ENCODE measurements at places on chromosomes 11 and 22.

GRCh38 chr11:66084821-66085475, 14.9 kb downstream of the PACS1 start:
- H3K27ac ChIP-seq = no peak overlapping the region
- no peaks in the 10 kb centered on the region for H3K27me3 ChIP-seq
- no peaks in the 10 kb centered on the region for H3K36me3 ChIP-seq

DNA sequence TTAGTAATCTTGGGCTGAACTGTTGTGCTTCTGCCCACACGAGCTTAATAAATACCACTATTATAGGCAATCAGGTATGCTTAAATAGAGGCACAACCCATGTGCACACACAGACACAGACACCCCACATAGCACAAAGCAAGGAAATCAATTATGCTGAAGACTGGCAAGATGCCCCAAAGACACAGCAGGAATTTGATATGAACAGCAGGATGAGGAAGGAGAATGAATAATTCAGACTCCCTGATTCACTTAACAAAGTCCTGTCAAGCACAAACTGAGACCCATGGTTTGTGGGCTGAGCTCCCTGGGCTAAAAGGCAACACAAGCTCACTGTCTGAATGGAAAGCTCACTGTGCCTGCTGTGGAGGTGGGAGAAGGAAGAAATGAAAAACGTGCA, 42.5 kb downstream of the RBFOX2 start:
- no peak overlapping the region for H3K4me3 ChIP-seq
- H3K27ac ChIP-seq = no peak overlapping the region
- no peaks in the 10 kb centered on the region for H3K36me3 ChIP-seq
- no peak for DNase-seq
- no peaks in the 10 kb centered on the region for H3K4me1 ChIP-seq

DNA sequence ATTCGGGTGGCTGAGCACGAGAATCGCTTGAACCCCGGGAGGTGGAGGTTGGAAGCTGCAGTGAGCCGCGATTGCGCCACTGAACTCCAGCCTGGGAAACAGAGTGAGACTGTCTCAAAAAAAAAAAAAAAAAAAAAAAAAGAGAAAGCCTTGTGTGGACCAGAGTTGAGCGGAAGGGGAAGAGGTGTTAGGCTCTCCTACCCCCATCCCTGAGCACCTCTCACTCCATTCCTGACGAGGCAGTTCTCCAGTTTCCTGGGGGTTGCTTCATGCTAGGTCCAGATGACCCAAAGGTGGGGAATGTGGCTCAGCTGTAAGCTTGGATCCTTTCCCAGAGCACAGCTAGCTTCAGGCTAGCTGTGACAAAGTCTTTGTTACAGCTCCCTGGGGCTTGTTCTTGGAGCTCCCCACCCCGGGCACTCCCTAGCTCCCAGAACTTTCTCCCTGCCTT, 8.8 kb upstream of the DNAL4 start:
- H3K36me3 ChIP-seq = no peaks in the 10 kb centered on the region
- H3K27ac ChIP-seq = no peak overlapping the region
- H3K4me1 ChIP-seq = no peaks in the 10 kb centered on the region
- peak; percentile 49 for DNase-seq
- H3K4me3 ChIP-seq = no peak overlapping the region

- no peaks in the 10 kb centered on the region for H3K4me1 ChIP-seq
- H3K36me3 ChIP-seq = no peaks in the 10 kb centered on the region
- H3K27me3 ChIP-seq = peaks cover 41% of the 10 kb centered on the region
- DNase-seq = no peak
- no peak overlapping the region for H3K27ac ChIP-seq
Observed at GRCh38 chr11:16609769-16610168, 128.7 kb upstream of the C11orf58 start.

- H3K4me3 ChIP-seq = no peak overlapping the region
- no peak for DNase-seq
- H3K27ac ChIP-seq = no peak overlapping the region
- H3K27me3 ChIP-seq = no peaks in the 10 kb centered on the region
Observed at GRCh38 chr11:110776081-110776480, 63.8 kb upstream of the ARHGAP20 start.

- H3K27me3 ChIP-seq = no peaks in the 10 kb centered on the region
- no peaks in the 10 kb centered on the region for H3K36me3 ChIP-seq
- peak; percentile 68 for DNase-seq
Observed at GRCh38 chr11:125923012-125923579, 18.8 kb downstream of the DDX25 start.

- H3K4me3 ChIP-seq = no peak overlapping the region
- DNase-seq = peak; percentile 22
- H3K27ac ChIP-seq = no peak overlapping the region
- H3K4me1 ChIP-seq = peaks cover 3% of the 10 kb centered on the region
- H3K27me3 ChIP-seq = no peaks in the 10 kb centered on the region
Observed at GRCh38 chr22:26985931-26986782, 328.8 kb downstream of the MIAT start.

DNA sequence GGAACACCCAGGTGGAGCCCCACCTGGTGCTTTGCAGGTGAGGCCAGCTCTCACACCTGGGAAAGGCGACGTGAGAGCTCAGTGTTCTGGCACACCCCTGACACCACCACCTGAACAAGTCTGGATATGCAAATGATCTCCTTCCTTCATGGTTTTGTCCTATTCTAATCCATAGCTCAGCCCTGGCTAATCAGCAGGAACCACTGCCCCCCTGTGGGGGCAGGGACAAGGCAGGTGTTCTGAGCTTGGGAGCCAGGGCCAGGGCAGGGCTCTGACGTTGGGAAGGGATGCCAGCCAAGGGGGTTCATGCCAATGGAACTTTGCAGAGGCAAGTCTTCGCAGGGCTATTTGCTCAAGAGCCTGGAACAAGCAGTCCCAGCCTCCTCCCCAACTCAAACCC, 144.2 kb downstream of the TRIM29 start:
- no peaks in the 10 kb centered on the region for H3K4me1 ChIP-seq
- no peak overlapping the region for H3K4me3 ChIP-seq
- no peak overlapping the region for H3K27ac ChIP-seq
- H3K36me3 ChIP-seq = no peaks in the 10 kb centered on the region

- H3K27me3 ChIP-seq = no peaks in the 10 kb centered on the region
- no peaks in the 10 kb centered on the region for H3K36me3 ChIP-seq
- no peaks in the 10 kb centered on the region for H3K4me1 ChIP-seq
- H3K4me3 ChIP-seq = no peak overlapping the region
Observed at GRCh38 chr11:109148669-109149068, 273.3 kb upstream of the C11orf87 start.

GRCh38 chr11:44524751-44525201, 40.7 kb upstream of the CD82 start:
- no peak overlapping the region for H3K27ac ChIP-seq
- no peaks in the 10 kb centered on the region for H3K36me3 ChIP-seq
- H3K4me3 ChIP-seq = no peak overlapping the region

DNA sequence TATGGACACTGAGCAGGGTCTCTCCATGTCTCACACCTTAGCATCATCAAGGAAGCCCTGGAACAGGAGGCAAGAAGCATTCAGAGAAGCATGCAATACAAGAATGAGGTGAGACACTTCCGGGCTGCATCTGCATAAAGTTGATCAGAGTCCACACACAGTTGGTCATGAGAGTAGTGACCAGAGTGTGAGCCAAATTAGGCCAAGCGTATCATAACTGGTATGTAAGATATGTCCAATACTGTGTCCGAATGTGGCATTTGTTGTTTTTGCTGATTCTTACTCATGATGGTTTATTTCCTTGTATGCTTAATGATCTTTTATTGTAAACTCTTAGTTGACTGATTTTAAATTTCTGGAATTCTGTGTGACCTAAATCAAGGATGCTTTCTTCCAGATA, 315.7 kb downstream of the INSC start:
- no peak overlapping the region for H3K27ac ChIP-seq
- DNase-seq = no peak
- no peaks in the 10 kb centered on the region for H3K36me3 ChIP-seq
- H3K4me3 ChIP-seq = no peak overlapping the region
- no peaks in the 10 kb centered on the region for H3K27me3 ChIP-seq
- no peaks in the 10 kb centered on the region for H3K4me1 ChIP-seq

GRCh38 chr11:118202599-118203422, 22.0 kb downstream of the JAML start:
- peak overlapping the region; percentile 16 for H3K27ac ChIP-seq
- peak overlapping the region; percentile 20 for H3K4me3 ChIP-seq
- peaks cover 2% of the 10 kb centered on the region for H3K27me3 ChIP-seq
- H3K4me1 ChIP-seq = peaks cover 9% of the 10 kb centered on the region

DNA sequence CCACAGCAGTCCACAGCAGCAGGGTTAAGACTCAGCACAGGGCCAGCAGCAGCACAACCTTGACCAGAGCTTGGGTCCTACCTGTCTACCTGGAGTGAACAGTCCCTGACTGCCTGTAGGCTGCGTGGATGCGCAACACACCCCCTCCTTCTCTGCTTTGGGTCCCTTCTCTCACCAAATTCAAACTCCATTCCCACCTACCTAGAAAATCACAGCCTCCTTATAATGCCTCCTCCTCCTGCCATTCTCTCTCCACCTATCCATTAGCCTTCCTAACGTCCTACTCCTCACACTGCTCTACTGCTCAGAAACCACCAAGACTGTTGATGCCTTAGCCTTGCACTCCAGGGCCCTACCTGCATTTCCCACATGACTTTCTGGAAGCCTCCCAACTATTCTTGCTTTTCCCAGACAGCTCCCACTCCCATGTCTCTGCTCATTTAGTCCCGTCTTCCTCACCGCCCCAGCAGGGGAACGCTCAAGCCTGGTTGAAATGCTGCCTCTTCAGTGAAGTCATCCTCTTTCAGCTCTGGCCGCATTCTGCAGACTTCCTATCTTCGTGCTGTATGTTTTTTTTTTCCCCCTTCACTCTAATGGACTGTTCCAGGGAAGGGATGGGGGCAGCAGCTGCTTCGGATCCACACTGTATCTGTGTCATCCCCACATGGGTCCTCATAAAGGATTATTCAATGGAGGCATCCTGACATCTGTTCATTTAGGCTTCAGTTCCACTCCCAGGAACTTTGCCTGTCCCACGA, 3.3 kb downstream of the IL18BP start:
- peaks cover 12% of the 10 kb centered on the region for H3K4me1 ChIP-seq
- no peaks in the 10 kb centered on the region for H3K27me3 ChIP-seq
- no peak for DNase-seq
- H3K36me3 ChIP-seq = peaks cover 43% of the 10 kb centered on the region

DNA sequence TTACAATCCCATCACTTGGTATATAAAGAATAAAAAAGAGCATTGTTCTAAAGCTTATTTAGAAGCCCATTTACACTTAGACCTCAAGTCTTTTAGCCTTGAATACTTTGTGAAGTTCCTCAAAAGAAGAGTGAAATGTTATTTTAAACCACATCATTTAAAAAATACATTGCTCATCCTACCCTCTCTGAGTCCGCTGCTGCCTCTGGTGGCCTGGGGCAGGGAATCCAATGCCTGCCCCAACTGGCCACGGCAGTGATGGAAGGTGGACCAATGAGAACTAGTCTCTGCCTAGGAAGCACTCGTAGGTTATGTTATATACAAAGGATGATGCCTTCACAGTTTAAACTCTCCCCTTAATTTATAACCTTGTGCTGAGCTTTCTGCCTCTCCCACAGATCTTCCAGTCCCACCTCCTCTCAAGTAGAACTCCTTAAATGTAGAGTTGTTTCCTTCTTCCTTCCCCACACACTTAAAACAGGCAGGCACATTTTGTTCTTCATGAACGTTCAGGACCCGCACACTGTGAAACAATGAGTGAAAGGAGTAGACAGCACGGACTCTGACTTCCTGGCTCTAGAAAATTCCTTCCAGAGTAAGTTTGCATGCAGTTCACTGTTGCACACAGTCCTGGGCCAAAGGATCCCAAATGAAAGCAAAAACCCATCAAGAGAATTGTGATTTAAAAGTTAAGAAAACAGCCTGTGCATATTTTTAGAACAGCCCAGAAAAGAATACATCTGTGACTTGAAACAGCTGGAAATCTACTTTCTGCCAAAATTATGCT, 167.8 kb downstream of the RRAS2 start:
- peaks cover 1% of the 10 kb centered on the region for H3K4me1 ChIP-seq
- no peak overlapping the region for H3K4me3 ChIP-seq
- H3K36me3 ChIP-seq = no peaks in the 10 kb centered on the region
- peak; percentile 53 for DNase-seq
- no peaks in the 10 kb centered on the region for H3K27me3 ChIP-seq
- H3K27ac ChIP-seq = no peak overlapping the region

DNA sequence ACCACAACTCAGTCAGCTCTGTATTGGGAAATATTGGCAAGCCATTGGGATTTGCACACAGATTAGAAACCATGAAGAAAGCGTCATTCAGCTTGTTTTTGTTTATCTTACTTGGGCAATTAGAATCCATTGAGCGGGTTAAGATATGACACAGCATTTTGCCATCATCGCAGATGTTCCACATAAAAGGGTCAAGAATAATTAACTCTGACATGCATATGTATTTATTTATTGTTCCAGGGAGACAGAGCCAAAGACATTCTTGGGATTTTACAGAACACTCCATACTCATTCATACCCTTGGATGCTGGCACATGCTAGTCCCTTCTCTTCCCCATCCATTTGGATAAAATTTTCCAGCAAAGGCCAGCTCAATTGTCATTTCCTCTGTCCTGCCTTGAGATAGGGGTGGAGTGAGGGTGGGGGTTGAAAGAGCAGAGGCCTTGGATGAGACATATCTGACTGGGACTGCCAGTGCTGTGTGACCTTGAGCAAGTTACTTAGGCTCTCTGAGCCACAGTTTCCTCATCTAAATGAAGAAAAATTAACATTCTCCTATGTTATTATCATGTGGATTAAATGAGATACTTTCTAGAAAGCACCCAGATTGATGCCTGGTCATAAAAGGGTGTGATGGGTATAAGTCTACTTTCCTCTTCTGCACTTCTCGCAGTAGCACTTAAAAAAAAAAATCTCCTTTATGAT, 179.7 kb downstream of the RRAS2 start:
- DNase-seq = peak; percentile 27
- no peaks in the 10 kb centered on the region for H3K4me1 ChIP-seq
- H3K27me3 ChIP-seq = no peaks in the 10 kb centered on the region
- H3K36me3 ChIP-seq = no peaks in the 10 kb centered on the region

DNA sequence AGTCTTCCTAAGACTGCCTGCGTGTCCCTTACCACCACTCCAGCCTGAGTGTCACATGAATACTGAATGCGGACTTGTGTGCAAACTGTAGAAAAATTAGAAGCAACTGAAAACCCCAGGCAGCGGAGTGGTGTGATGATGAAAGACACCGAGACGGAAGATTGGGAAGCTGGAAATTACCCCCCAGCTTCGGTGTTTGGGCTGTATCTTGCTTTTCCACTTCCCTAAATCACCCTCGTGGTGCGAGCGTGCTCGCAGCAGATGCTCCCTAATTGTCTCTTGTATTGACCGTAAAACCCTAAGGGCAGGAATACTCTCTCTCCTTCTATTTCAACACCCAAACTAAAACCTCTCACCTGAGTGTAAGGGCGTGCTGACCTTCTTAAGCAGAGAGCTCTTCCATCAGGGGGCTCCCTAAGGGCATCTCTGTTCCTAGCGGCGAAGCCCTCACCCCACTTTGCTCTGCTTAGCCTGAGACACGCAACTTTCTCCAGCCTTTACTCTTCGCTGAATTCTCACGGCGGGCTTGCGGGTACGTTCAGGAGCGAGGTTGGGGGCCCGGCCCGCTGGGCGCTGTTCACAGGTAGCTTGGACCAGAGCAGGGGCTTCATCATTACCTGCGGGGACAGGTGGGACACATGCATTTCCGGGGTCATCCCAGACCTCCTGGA, 62.4 kb downstream of the CRYBB2 start:
- no peak overlapping the region for H3K27ac ChIP-seq
- no peak for DNase-seq
- H3K27me3 ChIP-seq = peaks cover 33% of the 10 kb centered on the region
- no peaks in the 10 kb centered on the region for H3K4me1 ChIP-seq

- no peaks in the 10 kb centered on the region for H3K27me3 ChIP-seq
- no peak overlapping the region for H3K27ac ChIP-seq
- H3K4me1 ChIP-seq = no peaks in the 10 kb centered on the region
- DNase-seq = no peak
Observed at GRCh38 chr11:112844517-112844916, 116.7 kb upstream of the NCAM1 start.

Measured in kidney (tissue), 22 donors.